ENCODE measurements at places on chromosomes 2 and 18.

GRCh38 chr18:26777351-26778053, 88.0 kb downstream of the AQP4 start:
- no peak for DNase-seq

- no peak for DNase-seq
Measured at GRCh38 chr2:148561389-148561788, 83.2 kb upstream of the EPC2 start.

- DNase-seq, result no peak
Measured at GRCh38 chr2:28312307-28313219, 80.1 kb upstream of the FOSL2 start.

DNA sequence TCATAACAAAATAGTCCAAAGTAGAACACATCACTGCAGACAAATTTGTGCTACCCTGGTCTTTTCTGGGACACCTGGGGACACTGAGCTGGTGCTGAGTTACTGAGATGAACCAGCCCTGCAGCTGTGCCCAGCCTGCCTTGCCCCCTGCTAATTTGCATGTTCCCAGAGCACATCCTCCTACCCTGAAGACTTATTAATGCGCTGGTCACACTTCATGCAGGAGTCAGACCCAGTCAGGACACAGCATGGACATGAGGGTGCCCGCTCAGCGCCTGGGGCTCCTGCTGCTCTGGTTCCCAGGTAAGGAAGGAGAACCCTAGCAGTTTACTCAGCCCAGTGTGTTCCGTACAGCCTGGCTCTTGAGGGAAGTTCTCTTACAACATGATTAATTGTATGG, 1518.3 kb downstream of the RPIA start:
- no peak for DNase-seq

DNA sequence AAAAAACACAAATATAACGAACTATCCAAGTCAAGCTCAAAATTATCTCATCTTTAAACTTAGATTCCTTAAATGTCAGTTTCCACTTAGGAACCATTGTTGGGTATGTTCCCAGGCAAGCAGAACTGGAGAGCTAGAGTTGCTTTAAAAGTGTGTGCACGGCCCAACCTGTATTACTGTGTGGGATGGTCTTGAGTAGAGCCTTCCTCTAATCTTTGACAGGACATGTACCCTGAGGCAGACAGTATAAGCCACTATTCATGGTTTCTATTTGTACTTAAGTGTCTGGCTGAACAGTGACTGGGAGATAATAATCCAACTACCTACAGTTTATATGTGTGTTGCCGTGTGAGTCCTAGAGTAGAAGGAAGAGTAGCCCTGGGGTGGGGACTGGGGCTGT, 239.7 kb downstream of the GPD2 start:
- no peak for DNase-seq

GRCh38 chr2:50556934-50557575, 474.9 kb downstream of the NRXN1 start:
- DNase-seq, result no peak

DNA sequence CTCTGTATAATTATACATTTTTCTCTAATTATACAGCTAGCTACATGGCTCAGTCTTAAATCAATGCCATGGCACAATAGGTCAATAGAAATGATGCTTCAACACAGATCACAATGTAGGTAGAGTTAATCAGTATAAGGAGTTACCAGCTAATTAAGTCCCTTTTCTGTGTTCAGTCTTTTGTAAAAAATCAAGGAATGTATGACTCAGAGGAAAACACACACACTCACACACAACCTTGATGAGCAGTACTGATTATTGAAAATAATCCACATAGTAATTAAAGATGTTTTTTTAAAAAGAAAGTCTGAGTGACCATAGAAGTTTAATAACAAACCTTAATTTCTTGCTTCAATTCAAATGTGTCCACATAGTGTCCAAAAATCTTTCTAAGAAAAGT, 691.3 kb downstream of the LRP1B start:
- no peak for DNase-seq

Data from NCI-H2081 treated with DMSO at 0.1 percent for 48 hours (cell line).